ENCODE measurements at places on chromosomes 1 and 21. TPM values are rescaled to one million over a fixed set of nuclear protein-coding genes. Genes with fewer than 3 reads are reported as not detected.

The CALML6 gene
- not detected for total RNA-seq

The ADCY10 gene
- total RNA-seq: 0.09 TPM

- H3K4me3 ChIP-seq: no peak overlapping the region
- H3K27me3 ChIP-seq: no peaks in the 10 kb centered on the region
- H3K27ac ChIP-seq: peak overlapping the region; percentile 52
- no peaks in the 10 kb centered on the region for H3K4me1 ChIP-seq
- H3K36me3 ChIP-seq: no peaks in the 10 kb centered on the region
These were observed 2.5 kb upstream of the ZNF683 start for GRCh38 chr1:26375081-26375480.

GRCh38 chr1:8122477-8123407, 96.6 kb upstream of the ERRFI1 start:
- H3K36me3 ChIP-seq: no peaks in the 10 kb centered on the region
- no peaks in the 10 kb centered on the region for H3K27me3 ChIP-seq
- H3K27ac ChIP-seq: no peak overlapping the region
- H3K4me1 ChIP-seq: peaks cover 22% of the 10 kb centered on the region
- H3K4me3 ChIP-seq: no peak overlapping the region

DNA sequence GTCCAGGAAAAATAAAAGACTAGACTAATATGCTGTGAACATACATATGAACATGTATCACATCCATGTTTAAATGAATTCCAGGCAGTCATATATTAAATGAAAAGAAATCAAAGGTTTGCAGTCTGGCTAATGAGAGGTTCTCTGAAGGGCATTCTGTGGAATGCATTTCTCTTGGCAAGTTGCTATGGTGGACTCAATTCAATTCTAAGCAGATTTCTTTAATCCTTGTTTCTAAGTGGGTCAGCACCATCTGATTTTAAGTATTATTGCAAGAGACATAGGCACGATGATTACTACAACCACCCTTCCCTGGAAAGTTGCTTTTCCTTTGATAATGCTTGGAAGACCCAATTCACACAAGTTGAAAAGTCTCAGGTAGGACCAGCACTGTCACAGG, 23.9 kb upstream of the ABCA4 start:
- H3K4me3 ChIP-seq: no peak overlapping the region
- no peak overlapping the region for H3K27ac ChIP-seq
- H3K27me3 ChIP-seq: no peaks in the 10 kb centered on the region
- peaks cover 25% of the 10 kb centered on the region for H3K4me1 ChIP-seq
- DNase-seq: no peak

- no peak overlapping the region for H3K27ac ChIP-seq
- no peak for DNase-seq
- H3K4me3 ChIP-seq: no peak overlapping the region
- peaks cover 35% of the 10 kb centered on the region for H3K36me3 ChIP-seq
- peaks cover 53% of the 10 kb centered on the region for H3K4me1 ChIP-seq
These were observed 31.3 kb downstream of the SMAP2 start for GRCh38 chr1:40404670-40405462.

DNA sequence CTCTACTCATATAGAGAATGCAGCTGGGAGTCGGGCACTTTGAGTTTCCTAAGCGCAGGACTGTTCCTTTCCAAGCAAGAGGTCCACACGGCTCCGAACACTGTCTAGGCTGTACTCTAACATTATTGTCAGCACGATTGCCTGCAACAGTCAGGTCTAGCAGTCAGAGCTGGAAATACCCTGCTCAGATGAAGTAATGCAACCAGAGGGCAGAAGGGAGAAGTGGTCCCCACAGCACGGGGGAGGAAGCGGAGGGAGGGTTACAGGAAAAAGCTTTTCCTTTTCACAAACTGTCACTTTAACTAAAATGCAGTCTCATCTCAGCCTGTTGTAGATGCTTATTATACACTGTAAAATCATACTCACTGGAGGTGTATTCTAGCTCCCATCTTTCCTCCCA, 98.9 kb upstream of the SLC44A3 start:
- no peaks in the 10 kb centered on the region for H3K4me1 ChIP-seq
- H3K27ac ChIP-seq: no peak overlapping the region
- no peaks in the 10 kb centered on the region for H3K27me3 ChIP-seq
- no peaks in the 10 kb centered on the region for H3K36me3 ChIP-seq

DNA sequence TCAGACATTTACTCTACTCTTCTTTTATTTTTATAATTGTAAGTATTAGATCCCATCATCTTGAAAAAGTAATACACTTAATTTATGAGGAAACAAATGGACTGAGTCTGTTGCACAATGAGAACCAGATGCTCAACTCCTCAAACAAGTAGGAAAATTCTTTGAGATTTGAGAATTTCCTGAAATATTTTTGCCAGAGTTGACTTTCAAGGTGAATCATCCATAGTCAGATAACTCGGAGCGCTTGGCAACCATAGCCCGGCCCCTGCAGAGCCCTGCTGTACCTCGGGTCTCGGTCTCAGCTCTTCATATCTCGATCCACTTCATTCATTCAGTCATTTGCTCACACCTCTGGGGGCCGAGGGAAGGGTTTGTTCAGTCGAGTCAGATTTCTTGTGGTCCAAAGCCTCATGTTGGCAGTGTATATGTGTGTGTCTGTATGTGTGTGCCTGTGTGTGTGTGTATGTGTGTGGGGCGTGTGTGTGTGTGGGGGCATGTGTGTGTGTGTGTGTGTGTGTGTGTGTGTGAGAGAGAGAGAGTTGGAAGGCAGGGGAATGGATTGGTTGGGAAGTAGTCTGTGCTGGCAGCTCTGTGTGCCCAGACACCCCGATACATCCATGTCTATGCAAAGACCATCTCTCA, 18.1 kb upstream of the PCP4 start:
- no peak overlapping the region for H3K27ac ChIP-seq
- H3K27me3 ChIP-seq: no peaks in the 10 kb centered on the region
- no peak for DNase-seq
- no peaks in the 10 kb centered on the region for H3K36me3 ChIP-seq
- no peaks in the 10 kb centered on the region for H3K4me1 ChIP-seq
- H3K4me3 ChIP-seq: no peak overlapping the region

DNA sequence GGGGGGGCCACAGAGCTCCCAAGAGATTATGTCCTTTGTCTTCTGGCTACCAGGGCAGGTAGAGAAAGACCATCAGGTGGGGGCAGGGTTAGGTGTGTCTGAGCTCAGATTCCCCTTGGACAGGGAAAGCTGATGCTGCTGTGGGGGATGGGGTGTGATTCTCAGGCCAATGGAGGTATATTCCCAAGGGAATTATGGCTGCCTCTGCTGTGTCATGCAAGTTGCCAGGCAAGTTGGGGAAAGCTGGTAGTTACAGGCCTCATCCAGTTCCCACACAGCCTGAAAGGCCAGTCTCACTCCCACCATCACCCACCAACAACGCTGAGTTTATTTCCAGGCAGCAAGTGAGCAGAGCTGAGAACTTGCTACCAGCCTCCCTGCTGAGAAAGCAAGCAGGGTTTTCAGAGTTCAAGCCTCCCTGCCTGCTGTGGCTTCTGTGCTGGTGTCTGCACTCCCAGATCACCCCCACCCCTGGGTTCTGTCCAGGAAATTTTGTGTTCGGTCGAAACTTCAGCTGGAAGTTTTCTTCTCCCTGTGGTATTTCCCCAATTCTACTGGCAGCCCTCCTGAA, 21.3 kb downstream of the IFI16 start:
- H3K36me3 ChIP-seq: peaks cover 79% of the 10 kb centered on the region
- no peaks in the 10 kb centered on the region for H3K4me1 ChIP-seq
- no peak overlapping the region for H3K27ac ChIP-seq
- H3K27me3 ChIP-seq: no peaks in the 10 kb centered on the region

The PIK3R3 gene
- total RNA-seq: 45.0 TPM

GRCh38 chr1:10824821-10825540, 28.5 kb upstream of the CASZ1 start:
- H3K27ac ChIP-seq: no peak overlapping the region
- H3K36me3 ChIP-seq: no peaks in the 10 kb centered on the region
- DNase-seq: no peak
- no peaks in the 10 kb centered on the region for H3K27me3 ChIP-seq
- H3K4me1 ChIP-seq: peaks cover 12% of the 10 kb centered on the region
- no peak overlapping the region for H3K4me3 ChIP-seq

DNA sequence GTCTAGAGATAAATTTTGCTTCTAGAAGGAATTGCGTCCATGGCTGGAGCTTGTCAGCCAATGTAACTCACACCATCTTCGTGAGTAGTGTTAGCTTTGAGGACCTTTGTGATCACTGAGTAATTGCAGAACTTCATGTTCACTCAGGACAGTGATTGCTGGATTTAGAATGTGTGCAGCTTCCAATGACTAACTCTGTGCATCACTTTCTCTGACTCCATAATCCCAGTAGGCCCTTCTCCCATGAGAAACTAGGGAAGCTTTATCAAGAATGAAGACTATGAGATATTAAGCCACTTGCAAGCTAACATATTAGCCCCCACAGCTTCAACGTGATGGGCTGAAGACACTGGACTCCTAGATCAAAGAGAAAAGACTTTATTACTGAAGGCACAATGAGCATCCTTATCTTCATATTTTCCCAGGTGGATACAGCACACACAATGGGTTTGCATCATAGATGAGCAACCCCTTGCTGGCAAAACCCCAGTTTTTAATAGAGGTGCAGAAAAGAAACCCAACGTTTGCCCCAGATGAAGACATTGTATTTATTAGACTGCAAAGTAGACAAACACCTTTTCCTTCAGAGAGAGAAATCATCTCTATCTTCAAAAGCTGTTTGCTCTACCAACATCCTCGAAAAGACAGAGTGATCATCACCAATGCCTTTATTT, 561.0 kb downstream of the LTN1 start:
- no peaks in the 10 kb centered on the region for H3K27me3 ChIP-seq
- H3K27ac ChIP-seq: no peak overlapping the region
- H3K4me3 ChIP-seq: no peak overlapping the region
